Activated naive CD4-positive, alpha-beta T cell (primary cell): ENCODE measurements at places on chromosomes 6 and 20.

GRCh38 chr6:129513471-129513870 lies 196.5 kb downstream of the ARHGAP18 start:
- DNase-seq: no peak

- DNase-seq: no peak
Measured at GRCh38 chr20:20580139-20580538, 132.3 kb downstream of the RALGAPA2 start.

DNA sequence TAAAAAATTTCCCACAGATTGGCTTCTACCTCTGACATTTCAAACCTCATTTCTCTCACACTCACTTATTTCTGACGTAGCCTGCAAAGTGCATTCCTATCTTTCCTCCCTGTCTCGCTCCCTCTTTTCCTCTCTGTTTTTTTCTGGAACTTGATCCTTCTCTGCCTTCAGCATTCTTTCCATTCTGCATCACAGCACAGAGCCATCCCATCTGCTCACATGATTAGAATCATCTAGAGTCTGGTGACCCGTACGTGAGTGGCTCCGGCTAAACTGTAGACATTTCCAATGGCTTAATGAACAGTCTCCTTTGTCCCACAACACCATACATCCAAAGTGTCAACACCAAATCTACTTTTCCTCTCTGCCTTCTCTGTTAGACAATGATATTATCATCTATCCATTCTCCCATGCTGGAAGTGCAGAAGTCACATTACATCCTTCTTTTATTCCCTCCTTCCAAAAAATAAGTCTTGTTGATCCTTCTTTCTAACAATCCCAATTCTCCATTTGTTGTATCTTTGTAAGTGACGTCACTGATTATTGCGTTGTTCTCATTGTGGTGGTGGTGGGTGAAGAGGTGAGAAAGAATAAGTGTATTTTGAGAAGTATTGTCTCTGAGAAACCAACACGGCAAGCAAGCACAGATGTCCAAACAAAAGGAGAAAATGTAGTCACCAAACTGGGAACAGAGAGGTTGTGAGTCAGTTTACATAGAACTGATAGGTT lies 41.6 kb downstream of the OPRM1 start:
- no peak for DNase-seq

DNA sequence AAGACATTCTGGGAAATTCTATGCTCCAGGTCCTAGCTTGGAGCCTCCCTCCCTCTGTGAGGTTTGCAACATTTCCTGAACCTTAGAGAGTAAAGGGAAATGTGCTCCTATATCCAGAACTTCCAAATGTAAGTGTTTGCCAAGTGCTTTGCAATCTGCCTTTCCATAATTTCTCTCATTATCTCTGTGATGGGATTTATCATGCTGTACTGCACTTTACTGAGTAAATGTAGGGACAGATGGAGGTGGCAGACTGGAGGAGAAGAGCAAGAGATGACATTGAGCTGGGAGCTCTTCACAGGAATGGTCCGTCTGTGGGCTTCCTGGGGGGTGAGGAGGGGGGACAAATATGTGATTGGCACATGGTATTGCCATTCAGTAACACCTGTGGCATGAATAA lies 184.3 kb downstream of the SOX4 start:
- DNase-seq: no peak

GRCh38 chr20:59731376-59731775 lies 127.0 kb downstream of the PHACTR3 start:
- DNase-seq: no peak

DNA sequence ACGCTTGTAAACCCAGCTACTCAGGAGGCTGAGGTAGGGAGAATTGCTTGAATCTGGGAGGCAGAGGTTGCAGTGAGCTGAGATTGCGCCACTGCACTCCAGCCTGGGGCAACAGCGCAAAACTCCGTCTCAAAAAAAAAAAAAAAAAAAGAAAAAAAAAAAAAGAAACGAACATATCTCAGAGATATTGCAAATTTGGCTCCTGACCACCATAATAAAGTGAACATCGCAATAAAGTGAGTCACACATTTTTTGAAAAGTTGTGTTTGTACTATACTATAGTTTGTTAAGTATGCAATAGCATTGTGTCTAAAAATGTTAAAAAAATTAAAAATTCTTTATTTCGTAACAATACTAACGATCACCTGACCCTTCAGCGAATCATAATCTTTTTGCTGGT lies 13.3 kb downstream of the RSPH9 start:
- DNase-seq: no peak

- no peak for DNase-seq
Measured at GRCh38 chr20:2894221-2894620, 20.9 kb downstream of the PTPRA start.

DNA sequence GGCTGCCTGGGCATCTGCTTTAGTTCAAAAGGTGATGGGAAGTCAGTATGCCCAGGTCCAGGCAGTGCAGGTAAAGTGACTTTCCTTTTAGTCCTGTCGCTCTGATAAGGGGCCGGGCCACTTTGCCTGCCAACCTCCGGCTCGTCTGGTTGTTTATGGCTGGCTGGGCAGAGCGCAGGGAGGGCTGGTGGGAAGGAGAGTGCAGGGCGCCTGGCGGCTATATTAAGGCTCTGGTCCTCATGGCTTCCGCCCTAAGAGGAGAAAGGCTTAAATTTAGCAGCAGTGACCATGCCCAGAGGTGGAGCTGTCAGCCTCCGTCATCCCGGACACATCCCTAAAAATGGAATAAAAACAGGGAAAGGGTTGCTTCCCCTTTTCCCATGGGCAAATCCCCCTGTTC lies 14.6 kb downstream of the GATA5 start:
- no peak for DNase-seq

DNA sequence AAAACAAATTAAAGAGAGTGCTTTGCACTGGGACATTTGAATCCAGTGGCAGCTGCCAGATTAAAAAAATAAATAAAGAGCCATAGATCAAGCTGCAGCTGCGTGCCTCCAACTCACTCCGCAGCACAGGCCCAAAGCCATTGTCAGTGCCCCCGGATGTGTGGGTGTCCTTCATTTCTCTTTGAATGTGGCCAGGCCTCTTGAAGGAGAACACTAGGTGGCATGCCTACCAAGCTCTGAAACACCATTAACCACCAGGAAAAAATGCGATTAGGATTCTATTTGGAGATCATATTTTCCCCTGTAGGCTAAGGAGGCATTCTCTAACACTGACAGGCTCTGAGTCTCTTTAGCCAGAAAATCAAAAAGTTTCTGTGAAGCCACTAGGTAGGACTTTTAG lies 549.8 kb downstream of the PRKN start:
- DNase-seq: no peak

- DNase-seq: no peak
Measured at GRCh38 chr6:37783856-37784584, 35.5 kb upstream of the ZFAND3 start.

DNA sequence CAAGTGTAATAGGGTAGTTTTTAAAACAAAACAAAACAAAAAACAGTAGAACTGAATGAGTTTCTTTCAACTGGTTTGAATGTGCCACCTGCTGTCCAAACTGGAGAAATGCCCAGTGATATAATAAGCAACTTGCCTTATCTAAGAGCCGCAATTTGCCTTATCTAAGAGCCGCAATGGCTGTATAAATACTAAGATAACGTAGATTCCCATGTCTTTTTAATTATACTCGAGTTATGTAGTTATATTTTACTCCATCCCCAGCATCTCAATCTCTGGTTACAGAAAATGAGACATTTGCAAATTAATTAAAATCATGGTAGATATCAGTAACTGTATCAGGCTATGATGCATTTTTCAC lies 67.2 kb downstream of the RPP40 start:
- no peak for DNase-seq

DNA sequence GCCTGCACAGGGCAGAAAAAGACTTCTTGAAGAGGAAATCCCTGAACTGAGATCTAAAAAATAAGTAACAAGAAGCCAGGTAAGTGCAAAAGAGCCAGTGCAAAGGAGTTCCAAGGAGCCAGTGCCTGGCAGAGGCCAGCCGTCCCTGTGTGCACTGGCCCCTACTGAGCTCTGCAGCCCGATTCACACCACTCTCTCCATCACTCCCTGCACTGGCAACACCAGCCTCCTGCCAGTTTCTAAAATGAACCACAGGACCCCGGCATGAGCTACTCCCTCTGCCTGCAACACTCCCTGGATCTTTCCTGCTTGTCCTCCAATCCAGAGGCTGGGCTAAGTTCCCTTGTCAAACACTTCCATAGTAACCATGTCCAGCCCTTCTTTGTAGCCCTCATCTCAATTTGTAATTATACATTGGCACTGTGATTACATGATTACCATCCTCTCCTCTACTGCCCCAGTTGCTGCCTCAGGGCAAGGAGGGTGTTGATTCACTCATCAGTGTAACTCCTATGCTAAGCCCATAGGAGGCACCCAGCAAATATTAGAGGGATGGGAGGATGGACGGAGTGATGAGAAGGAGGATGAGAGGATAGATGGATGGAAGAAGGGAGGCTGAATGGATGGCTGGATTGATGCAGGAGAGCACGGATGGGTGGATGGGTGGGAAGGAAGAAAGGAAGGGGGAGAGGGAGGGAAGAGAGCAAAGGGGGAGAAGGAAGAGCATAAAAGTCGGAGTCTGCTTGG lies 49.3 kb downstream of the SIRPA start:
- DNase-seq: no peak

DNA sequence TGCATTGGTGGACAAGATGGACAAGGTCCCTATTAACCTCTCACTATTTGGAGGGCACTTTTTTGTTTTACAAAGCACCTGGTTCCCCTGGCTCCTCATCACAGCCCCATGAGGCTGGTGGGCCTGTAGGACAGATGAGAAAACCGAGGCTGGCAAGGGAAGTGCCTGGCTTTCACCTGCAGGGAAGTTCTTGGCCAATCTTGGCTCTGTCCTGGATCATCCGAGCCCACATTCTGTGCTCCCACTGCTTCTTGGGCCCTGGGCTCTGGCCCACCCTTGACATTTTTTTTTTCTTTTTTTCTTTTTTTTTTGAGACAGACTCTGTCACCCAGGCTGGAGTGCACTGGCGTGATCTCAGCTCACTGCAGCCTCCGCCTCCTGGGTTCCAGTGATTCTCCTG lies 14.7 kb downstream of the SLC13A3 start:
- DNase-seq: no peak

DNA sequence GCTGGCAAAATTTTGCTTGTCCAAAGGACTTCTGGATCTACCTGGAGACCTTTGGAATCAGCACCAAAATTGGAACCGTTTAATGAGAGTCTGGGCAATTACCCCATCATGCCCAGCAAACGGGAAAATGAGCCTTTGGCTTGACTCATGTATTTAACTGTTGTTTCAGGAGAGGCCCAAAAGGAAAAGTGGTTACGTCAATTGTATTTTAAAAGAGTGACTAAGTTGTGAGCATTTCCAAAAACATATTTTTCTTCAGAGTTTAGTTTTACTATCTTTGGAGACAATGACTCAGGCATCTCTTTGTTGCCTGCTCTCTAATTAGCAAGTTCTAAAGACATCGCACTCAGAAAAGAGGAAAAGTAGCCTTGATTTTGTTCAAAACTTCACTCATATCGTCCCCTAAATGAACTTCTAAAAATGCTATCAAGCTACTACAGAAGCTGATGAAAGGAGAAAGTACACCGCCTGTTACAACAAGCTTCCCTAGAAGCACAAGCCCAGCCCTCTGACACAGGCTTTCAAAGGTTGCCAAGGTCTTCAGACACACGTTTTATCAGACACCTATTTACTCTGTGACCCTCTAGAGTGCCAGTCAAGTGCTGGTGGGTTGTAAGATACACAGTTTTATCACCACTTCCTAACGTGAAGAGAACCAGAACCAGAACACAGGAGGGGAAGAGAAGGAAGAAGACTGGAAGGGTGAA lies 146.2 kb downstream of the TBX18 start:
- no peak for DNase-seq

DNA sequence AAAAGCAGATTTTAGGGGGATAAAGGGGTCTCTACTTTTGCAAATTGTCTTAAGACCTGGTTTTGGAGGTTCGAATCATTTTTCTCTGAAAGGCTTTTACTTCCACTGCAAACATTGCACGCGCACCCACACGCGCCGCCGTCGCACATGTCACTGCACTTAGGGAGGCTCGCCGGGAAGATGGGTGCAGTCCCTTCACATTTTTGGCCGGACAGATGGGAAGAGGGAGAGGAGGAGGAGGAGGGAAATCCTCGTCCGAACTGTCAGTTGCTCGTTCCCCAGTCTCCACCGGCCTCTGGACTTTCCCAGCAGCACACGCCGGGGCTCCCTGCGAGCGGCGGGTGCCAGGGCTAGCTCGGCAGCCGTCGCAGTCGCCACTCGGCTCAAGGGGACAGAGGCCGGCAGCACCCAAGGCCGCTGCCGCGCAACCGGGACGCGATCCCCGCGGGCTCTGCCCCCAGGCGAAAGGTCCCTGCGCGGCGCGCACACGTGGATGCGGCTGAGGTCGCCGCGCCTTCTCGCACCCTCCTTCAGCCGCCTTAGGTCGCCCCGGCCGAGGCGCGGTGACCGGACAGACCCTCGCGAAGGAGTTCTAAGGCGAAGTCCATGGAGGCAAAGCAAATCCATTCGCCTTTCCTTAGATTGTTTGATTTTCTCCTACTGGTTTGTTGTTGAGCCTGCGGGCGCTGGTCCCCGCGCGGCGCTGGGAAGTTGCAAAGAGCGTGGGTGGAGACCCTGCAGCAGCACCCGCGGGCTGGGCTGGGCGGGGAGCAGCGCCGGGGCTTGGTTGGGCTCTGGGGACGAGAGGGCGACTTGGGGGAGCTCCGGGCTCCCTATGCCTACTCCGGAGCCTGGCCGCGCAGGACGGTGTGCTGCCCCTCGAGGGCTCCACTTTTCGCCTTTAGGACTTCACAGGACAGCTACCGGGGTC lies 1.2 kb downstream of the MYB start:
- DNase-seq: no peak

DNA sequence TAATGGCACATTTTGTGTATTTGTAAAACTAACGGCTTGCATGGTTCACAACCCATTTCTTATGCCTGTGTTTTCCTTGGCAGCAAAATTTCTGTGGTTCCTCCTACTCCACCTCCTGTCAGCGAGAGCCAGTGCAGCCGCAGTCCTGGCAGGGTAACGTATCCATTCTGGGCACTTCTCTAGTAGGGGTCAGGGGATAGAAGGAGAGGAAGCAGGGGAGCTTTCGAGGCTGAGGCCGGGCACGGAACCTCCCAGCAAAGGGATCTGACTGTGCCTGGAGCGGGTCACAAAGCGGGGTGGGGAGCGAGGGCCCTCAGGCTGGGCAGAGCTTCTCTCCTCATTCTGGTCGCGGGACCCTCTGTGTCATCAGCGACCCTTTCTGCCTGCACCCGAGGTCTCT lies 58.4 kb downstream of the SYTL3 start:
- no peak for DNase-seq

- DNase-seq: no peak
Measured at GRCh38 chr20:1034415-1034789, 32.3 kb upstream of the RSPO4 start.

- no peak for DNase-seq
Measured at GRCh38 chr6:144006736-144007477, 1.2 kb downstream of the PLAGL1 start.

- DNase-seq: no peak
Measured at GRCh38 chr6:109397020-109397419, 14.8 kb upstream of the CD164 start.

- no peak for DNase-seq
Measured at GRCh38 chr20:59676126-59676850, 71.9 kb downstream of the PHACTR3 start.

DNA sequence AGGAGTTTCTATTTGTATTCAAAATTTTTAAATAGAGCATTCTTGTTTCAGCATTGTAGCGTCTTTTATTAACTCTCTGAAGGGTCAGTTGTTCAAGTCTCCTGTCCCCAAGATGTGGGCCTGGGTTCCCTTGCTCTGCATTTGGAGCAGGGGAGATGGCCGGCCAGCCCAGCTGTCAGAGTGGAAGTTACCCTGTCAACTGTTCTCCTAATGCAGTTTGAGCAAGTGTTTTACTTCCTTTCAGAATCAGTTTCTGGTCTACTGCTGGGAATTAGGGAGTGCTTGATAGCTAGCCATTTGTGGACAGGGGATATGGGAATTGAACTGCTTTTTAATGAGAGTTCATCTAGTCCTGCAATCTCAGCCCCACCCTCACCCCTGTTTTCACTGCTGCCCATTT lies 116.6 kb downstream of the QKI start:
- DNase-seq: no peak
